ENCODE measurements at places on chromosomes 3 and 15. TPM values are rescaled to one million over a fixed set of nuclear protein-coding genes. Genes with fewer than 3 reads are reported as not detected.

- no peak for DNase-seq
- H3K27ac ChIP-seq = peak overlapping the region; percentile 42
- H3K27me3 ChIP-seq = no peaks in the 10 kb centered on the region
- H3K4me3 ChIP-seq = no peak overlapping the region
- peaks cover 10% of the 10 kb centered on the region for H3K4me1 ChIP-seq
Measured at GRCh38 chr15:57823325-57823882, 116.9 kb downstream of the POLR2M start.

DNA sequence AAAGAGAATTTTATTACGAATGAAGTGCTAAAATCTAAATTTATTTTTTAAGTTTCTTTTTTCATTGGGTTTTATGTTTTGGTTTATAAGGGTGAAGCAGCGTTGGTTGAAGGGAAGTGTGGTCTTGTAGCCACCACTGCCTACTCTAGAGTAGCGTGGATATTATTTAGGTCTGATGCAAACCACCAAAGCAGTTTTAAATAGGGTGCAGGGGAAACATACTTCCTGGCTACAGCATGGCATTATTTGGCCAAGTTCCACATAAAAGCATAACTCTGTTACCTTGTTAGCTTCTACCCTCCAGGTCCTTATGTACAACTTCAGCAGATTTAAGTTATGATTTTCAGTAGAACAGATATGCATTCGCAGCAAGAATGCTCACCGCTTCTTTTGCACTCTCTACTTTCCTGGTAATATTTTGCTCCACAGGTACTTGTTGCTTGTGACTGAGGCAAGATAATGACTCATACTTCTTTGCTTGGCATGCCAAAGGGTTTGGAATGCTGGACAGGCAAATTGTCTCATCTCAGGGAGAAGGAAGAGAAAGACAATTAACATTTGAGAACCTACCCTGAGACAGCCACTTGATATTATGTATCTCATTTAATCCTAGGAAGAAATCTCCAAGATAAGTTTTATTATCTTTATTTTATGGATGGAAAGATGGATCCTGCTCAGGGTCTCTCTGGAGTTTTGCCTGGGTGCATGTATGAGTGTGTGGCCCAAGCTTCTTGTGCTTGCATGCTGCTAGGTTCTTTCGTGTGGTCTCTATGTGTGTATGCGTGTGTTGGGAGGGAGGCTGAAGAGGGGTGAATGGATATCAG is 5.4 kb downstream of the TGFBR2 start:
- H3K36me3 ChIP-seq = no peaks in the 10 kb centered on the region
- no peak for DNase-seq
- no peaks in the 10 kb centered on the region for H3K27me3 ChIP-seq

DNA sequence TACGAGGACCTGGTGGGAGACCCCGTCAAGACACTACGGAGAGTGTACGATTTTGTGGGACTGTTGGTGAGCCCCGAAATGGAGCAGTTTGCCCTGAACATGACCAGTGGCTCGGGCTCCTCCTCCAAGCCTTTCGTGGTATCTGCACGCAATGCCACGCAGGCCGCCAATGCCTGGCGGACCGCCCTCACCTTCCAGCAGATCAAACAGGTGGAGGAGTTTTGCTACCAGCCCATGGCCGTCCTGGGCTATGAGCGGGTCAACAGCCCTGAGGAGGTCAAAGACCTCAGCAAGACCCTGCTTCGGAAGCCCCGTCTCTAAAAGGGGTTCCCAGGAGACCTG is 2.5 kb downstream of the CHST2 start:
- H3K27me3 ChIP-seq = peaks cover 21% of the 10 kb centered on the region
- no peaks in the 10 kb centered on the region for H3K36me3 ChIP-seq
- DNase-seq = no peak
- H3K4me3 ChIP-seq = no peak overlapping the region
- H3K27ac ChIP-seq = no peak overlapping the region

MUC4 gene
- not detected for total RNA-seq

NMNAT3 gene
- total RNA-seq = 16.0 TPM

RASGRF1 gene
- not detected for total RNA-seq

Data from cardiac muscle cell (in vitro differentiated cells and primary cell).